ENCODE measurements at places on chromosomes 2 and 18.

- DNase-seq = no peak
Measured at GRCh38 chr2:153476491-153476815, 2.1 kb downstream of the RPRM start.

DNA sequence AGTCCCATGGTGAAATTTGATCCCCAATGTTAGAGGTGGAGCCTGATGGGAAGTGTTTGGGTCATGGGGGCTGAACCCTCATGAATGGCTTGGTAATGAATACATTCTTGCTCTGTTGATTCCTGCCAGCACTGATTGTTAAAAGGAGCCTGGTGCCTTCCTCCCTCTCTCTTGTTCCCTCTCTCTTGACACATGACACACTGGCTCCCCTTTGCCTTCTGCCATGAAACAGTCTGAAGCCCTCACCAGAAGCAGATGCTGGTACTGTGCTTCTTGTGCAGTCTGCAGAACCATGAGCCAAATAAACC is 30.6 kb upstream of the EPC2 start:
- DNase-seq = no peak

- no peak for DNase-seq
Measured at GRCh38 chr2:168278424-168278888, 31.1 kb upstream of the STK39 start.

GRCh38 chr18:12842459-12843380 is 41.3 kb downstream of the PTPN2 start:
- no peak for DNase-seq

DNA sequence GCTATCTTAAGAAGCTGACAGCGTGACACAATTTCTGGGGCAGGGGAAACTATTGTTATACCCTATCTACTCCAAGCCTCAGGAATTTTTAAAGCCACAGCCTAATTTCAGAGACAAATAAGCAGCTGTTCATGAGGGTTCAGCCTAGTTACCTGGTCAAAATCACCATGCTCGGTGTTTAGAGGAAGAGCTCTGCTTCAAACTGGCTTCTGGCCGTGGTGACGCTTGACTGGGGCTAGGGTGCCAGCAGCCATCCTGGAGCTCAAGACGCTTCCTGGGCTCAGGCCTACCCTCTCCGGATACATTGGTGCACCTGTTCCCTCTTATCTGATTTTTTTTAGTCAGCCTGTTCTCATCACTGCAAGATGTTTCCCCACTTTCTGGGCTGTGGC is 41.7 kb downstream of the FRZB start:
- DNase-seq = no peak

DNA sequence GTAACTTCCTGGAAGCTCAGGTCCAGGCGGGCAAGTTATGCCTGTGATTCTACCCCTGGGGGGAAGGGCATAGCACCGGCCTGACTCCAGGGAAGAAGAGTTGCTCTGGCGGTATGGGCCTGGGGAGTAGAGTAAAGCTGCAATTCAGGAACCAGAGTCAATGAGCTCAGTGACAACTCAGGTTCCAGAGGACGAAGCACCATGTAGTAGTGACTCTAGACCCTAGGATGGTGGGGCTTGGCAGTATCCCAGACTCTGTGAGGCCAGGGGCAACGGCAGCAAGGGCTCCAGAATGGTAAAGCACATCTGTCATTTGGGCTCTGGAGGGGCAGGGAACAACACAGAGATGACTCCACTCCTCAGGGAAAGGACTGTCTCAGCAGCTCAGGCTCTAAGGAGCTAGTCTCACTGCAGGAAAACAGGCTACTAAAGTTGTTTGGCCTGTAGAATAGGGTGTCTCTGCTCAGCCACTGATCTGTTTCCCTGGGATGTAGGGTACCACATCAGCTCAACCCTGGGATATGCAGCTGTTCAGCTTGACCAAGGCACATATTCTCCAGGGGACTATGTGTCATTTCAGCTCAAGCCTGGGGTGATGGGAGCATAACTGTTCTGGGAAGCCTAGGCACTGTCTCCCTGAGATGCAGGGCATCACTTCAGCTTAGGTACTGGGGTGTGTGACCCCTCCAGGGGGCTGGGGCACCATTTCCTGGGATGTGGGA is 36.2 kb upstream of the RHOB start:
- DNase-seq = no peak

GRCh38 chr18:76953583-76954233 is 131.4 kb downstream of the ZNF236 start:
- no peak for DNase-seq

GRCh38 chr2:85132834-85133637 is at the start of gene TCF7L1:
TCF7L1 (plus strand) TSS chr2:85133392; CDS start chr2:85133685, 293 bp downstream.
- DNase-seq = peak; percentile 29

GRCh38 chr2:60071490-60071831 is 482.0 kb downstream of the BCL11A start:
- DNase-seq = no peak

Measured in activated T-helper 2 cell treated with anti-CD3 and anti-CD28 coated beads, Interferon-gamma antibody, Interleukin-2, Interleukin-4, amounts not matched to agents 10 μg/mL and 5 μg/mL and 100 μg/mL, durations not matched to agents 14 hours and 24 hours and 36 hours (primary cell).